DMS79 treated with DMSO at 0.1 percent for 48 hours (cell line): ENCODE measurements at places on chromosomes 16 and 17.

GRCh38 chr16:58339452-58339981, 44.7 kb upstream of the PRSS54 start:
- no peak for DNase-seq

DNA sequence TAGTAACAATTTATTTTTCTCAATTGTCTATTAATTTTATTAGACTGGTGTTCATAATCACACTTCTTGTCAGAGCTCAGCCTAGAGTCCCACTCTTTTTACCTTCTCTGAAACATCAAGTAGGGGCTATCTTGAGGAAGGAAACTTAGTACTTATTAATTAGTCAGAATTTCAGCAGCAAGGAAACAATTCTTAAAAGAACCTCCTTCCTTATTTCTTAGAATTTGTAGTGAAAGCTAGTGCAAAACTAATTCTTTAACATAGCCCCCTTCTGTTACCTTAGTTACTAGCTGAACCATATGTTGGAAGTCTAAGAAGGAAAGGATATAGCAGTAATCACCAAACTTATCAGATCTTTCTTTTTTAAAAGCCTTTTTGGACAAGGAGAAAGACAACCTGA, 35.2 kb downstream of the MAP2K4 start:
- DNase-seq, result no peak

GRCh38 chr16:29729116-29729521, 16.7 kb downstream of the C16orf54 start:
- no peak for DNase-seq

- DNase-seq, result no peak
Measured at GRCh38 chr17:59941131-59941530, 23.4 kb downstream of the RNFT1 start.

DNA sequence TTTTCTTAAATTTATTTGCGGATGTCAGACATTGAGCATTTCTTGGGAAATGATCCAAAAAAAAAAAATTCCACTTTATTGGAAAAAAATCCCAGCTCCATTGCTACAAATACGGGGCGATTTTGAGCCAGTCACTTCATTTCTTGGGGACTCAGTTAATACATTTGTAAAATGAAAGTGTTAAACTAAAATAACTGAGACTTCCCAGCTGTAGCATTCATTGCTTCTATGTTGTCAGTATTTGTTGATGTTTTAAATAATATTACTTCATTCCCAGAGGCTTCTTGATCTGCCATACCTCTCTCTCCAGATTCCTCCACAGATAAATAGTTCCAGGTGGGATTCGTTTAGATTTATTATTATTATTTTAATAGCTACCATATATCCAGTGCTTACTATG, 77.1 kb upstream of the HS3ST3A1 start:
- no peak for DNase-seq

DNA sequence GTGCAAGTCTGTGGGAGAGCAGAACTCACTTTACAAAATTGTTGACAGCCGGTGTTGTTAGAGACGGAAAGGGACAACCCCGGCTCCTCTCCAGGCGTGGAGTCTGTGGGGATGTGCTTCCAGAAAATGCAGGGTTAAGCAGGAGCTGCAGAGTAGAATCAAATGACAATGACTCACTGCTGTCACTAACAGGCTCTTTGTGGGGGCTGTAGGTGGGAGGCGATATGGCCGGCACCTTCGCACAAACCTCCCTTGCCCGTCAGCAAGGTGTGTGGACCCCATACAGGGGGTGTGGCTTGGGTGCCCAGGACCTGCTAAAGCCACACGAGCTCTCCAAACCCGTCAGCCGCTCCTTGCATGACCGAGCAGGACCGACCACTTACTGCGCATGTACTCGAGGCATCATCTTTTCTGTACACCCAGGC, 5.8 kb downstream of the PDK2 start:
- peak; percentile 49 for DNase-seq

DNA sequence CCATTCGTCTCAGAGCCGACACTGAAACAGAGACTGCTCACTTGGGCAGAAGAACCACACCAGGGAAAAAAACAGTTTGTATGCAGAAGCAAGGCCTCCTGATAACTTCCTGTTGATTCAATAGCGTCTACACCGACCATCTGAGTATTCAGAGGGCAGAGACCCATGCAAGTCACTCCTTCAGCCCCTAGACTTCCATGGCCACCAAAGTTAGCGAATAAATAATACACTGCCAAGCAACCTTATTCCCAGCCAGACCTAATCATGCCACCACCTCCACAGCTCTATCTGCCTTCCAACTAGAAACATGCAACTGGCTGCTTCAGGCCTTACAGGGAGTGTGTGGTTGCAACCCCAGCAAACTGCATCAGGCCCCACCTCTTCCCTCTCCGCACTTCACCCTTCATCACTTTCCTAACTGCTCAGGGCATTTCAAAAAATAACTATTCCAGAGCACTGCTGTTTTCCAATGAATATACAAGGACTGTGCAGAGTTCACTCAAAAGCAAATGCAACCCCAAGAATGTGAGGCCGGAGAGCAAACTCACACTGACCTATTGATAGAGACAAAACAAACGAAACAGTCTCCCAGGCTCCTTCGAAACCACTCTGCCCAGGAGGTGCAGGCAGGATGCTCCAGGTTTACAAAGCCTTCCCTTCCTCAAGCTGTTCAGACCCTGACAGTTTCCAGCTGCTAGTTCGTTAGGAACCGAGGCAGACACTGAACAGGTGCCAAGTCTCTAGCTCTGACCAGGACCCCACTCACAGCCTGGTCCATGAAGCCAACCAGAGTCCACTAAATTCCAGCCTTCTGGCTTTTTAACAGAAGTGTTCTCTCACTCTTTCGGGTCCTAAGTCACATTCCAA, 3.6 kb downstream of the USP7 start:
- DNase-seq, result peak; percentile 9

DNA sequence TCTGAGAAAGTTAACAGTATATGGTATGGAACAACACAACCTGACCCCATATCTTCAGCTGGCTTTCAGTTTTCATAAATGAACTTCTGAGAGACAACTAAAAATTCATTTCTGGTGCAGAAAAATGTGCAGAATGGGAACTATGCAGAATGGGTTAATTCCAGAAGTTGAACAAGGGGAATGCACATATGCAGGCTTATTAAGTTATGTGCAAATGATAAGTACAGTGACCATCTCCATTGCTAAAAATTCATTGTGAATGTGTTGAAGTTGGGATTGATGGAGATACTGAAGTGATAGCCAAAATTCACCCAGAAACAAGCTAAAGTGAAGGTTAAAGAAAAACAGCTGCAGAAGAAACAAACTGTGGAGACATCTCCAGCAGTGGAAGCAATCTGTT, 315.8 kb downstream of the CA10 start:
- DNase-seq, result no peak

DNA sequence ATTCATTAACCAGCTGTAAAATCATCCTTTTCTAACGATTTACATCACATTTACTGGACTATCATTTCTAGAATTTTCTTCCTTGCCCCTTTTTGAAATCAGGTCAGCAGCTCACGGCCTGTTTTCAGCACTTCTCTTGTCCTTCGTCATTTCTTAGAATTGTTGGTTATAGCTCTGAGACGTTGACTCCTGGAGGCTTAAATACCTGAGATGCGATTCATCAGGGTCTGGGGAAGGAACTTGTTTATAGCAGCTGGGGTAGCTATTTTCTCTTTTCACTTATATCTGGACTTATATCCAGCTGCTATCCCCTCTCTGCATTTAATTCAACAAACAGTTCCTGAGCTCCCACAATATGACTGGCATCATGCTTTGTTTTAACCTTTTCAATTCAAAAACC, 338.7 kb upstream of the TNRC6C start:
- no peak for DNase-seq

DNA sequence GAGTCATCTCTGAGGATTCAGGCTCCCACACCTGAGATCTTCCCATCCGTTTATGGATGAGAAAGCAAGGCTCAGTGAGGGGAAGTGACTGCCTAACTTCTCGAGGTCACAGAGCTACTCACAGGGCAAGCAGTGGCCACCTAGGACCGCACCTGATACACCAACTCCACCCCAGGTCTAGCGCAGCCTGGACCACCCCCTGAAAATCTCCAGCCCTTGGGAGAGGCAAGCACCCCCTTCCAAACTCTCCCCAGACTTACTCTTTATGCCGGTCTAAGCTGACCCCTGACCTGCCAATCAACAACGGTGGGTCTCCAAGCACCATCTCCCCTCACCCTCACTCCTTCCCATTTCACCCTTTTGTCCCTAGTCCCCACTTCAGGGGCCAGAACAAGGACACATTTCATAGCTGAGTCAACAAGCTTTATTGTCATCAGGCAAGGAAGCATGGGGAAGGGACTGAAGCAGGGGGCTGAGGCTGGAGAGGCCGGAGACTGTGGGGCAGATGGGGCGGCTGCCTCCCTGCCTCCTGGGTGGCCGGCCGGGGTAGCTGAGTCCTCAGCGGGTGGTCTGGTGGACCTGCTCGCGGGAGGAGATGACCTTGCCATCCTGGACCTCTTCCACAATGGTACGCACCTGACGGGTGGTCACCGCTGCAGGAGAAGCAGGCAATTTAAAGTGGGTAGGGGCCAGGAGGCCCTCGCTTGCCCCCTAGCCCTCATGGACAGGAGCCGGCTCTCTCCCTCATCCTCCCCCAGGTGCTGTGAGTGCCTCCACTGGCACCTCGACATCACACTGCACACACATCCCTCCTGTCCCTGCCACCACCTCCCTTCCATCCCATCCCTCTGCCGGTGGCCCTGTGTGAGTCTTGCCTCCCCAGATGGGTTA, 5.1 kb downstream of the KRT17 start:
- no peak for DNase-seq

DNA sequence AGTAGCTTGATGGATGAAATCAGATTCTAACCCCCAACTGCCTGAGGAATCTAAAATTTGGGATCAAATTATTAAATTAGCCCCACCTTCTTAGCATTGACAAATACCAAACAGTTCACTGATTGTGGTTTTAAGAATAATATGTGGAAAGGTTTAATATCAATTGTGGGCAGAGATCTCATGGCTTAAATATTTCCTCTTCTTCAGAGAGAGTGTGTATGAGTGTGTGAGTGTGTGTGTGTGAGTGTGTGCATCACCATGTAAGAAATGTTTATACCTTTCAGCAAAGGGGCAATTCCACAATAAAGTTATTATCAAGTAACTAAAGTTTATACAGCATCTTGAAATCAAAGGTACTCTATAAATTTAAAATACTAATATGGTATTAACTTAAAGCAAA, 3.2 kb downstream of the SMURF2 start:
- DNase-seq, result no peak

GRCh38 chr16:49755313-49755620, 100.6 kb downstream of the ZNF423 start:
- DNase-seq, result no peak

DNA sequence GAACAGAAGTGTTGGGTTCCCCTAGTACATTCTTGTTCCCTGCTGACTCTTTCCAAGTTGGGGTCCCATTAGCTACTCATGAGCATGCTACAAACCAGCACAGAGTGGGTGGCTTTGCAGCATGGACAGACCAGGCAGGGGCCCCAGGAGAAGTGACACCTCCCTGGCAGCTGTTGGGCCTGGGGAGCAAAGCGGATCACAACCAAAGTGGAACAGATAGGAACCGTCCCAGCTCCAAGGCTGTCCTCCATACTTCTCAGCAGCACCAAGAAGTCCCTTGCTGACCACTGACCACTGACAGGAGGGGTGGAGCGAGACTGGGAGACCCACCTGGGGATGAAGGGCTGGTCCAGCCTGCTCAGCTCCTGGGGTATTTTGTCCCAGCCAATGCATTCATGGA, 12.4 kb upstream of the GFAP start:
- no peak for DNase-seq

- DNase-seq, result no peak
Measured at GRCh38 chr17:36665417-36665816, 64.0 kb downstream of the MRM1 start.

DNA sequence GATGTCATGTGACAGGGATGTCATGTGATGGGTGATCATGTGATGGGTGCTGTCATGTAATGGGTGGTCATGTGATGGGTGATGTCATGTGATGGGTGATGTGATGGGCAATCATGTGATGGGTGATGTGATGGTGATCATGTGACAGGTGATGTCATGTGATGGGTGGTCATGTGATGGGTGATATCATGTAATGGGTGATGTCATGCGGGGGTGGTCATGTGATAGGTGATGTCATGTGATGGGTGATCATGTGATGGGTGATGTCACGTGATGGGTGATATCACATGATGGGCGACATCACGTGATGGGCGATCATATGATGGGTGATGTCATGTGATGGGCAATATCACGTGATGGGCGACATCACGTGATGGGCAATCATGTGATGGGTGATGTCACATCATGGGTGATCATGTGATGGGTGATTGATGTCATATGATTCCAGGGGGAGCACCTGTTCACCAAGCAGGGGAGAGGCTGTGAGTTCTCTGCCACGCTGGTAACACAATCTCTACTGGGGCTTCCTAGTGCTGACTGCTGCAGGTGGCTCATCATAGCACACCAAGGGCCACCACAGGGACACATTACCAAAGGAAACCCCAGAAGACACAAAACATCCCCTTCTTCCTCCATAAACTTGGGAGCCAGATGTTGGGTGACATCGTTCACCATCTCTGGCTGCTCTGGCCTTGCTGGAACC, 16.5 kb downstream of the CD300LB start:
- no peak for DNase-seq

DNA sequence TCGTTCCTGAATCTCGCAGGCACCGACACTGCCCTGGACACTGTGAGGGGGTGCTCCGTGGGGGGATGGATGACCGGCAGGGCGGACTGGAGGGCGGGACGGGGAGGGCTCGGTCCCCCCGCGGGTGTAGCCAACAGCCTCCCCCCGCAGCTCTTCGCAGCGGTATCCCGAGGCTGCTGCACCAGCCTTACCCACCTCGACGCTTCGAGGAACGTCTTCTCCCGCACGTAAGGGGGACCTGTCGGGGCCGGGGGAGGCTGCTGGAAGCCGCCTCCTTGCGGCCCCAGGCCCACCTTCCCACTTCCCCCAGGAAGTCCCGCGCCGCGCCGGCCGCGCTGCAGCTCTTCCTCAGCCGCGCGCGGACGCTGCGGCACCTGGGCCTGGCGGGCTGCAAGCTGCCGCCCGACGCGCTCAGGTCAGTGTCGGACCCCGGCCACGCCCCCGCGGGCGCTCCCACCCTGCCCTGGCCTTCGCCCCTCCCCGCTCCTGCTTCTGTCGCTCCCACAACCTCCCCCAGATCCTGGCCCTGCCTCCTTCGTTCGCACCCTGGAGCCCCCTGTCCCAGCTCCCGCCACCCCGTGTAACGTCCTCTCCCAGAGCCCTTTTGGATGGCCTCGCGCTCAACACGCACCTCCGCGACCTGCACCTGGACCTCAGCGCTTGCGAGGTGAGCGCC, 3.3 kb downstream of the CARMIL2 start:
- no peak for DNase-seq

GRCh38 chr16:31072540-31073141, 1.4 kb downstream of the ZNF668 start:
- DNase-seq, result peak; percentile 19
